Aorta (tissue), 5 donors: ENCODE measurements at places on chromosomes 1 and 21. TPM values are rescaled to one million over a fixed set of nuclear protein-coding genes. Genes with fewer than 3 reads are reported as not detected.

KRTAP6-2 gene
- total RNA-seq = not detected

TRIM17 gene
- 0.62 TPM for total RNA-seq

NGF gene
- total RNA-seq = 17.2 TPM

PLOD1 gene
- total RNA-seq = 95.9 TPM

RIIAD1 gene
- not detected for total RNA-seq

BRINP3 gene
- total RNA-seq = not detected

C1orf94 gene
- not detected for total RNA-seq

REN gene
- total RNA-seq = not detected

TPTE gene
- total RNA-seq = not detected

- no peak for DNase-seq
Observed at GRCh38 chr1:17140279-17140678, 21.0 kb upstream of the PADI2 start.

DNA sequence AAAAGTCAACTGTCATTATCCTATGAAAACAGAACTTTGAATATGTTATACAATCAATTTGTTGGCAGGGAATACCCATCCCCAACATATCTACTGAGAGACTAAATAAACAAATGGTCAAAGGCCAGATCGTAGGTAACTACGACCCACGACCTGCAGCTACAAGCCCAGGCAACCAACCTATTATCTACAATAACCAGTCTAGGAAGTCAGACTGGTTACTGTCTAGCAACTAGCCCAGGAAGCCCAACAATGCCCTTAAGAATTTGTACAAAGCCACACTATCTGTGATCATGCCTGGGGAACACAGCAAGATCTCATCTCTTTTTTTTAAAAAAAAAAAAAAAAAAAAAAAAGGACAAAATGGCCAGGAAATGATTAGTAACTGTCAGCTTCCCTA, 58.7 kb downstream of the SMYD3 start:
- DNase-seq = no peak

DNA sequence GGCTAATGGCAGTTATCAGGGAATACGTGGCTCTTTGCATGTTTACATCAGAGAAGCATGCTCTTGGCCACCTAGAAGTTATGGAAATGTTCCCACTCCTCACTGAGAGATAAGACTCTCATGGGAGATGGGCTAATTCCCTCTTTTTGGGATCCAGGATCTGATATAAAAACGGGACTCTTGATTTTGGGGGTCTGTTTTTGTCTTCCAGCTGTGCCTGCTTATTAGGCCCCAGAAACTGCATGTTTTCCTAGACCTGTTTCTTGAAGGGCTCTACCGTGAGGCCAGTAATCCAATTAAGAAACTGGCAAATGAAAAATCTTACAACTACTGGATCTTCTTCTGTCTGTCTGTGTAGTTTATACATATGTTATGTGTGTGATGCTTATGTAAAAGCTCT, 47.0 kb upstream of the PTCH2 start:
- no peak for DNase-seq

DNA sequence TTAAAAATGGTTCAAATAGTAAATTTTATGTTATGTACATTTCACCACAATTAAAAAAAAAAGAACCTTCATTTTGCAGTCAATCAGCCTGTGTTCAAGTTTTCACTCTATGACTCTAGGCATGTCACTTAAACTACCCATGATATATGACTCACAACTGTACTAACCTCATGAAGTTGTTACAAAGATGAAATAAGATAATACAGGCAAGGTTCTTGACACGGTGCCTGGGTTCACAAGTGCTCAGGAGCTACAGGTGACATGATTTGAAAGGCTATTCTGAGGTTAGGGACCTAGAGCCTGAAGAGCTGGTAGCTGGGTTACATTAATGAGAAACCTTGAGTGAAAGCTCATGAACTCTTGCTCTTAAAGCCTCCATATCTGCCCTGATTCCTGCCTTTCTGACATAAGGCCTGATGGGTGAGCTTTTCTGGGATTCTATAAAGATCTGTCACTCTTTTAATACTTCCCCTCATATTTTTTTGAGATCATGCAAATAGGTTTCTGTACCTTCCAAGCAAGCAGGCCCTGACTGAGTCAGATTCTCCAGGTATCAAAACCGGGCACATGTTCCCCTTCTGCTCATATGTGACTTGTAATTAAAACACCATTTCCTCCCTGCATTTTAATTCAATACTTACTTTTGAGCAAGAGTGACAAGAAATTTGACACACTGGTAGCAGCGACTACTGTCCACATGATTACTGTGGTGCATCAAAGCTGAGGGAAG, 34.0 kb downstream of the PCSK9 start:
- DNase-seq = no peak

DNA sequence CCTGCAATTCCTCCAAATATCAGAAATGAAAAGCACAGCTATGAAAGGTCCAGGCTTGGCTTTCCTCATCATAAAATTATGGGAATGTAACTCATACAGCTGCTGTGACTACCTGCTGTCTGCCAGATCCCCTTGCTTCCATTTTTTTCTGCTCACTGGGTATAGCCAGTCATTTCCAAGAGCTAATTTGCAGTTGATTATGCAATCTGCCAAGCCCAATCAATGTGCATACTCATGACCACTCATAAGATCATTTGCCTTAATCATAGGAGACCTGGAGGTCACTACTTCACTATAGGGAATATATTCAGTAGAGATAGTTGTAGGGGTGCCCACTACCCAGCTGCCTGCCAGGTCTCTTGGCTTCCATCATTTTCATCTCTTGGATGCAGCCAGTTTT, 417.7 kb upstream of the ZRANB2 start:
- DNase-seq = no peak

- DNase-seq = no peak
Observed at GRCh38 chr1:53683986-53684740, 54.8 kb downstream of the GLIS1 start.

GRCh38 chr1:198829944-198830343, 191.1 kb downstream of the PTPRC start:
- DNase-seq = no peak

DNA sequence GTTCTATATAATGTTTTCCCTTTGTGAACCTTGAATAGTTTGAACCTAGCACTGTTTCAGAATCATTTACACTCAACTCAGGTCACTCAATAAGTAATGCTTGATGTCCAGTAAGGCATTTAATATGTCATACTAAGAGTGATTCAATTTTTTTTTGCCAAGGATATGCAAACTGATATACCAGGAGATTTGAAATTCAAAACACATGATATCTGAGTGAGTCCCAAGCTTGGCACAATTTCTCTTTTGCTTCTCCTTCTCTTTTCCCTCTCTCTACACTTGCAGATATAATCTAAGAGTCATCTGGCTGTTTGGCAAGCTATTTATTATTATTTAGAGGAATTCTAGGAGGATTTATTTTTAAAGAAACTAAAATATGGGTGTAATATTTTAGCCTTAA, 61.6 kb upstream of the SPAG17 start:
- DNase-seq = no peak

DNA sequence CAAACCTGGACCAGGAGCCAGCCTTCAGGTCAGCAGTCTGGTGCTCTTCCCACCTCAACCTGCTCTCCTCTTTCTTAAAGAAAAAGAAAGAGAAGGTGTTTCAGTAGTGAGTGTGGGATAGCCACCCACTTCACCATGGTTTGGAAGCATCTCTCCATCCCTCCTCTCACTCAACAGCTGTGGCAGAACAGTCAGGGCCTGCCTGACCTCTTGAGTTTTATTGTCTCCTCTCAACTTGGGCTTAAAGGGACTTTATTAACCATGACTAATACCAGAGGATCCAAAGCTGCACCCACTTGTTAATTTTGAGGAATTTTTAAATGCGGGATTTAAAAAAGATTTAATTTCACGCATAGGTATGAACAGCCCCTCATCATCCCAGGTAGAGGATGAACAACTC, 570 bp upstream of the VASH2 start:
- no peak for DNase-seq

DNA sequence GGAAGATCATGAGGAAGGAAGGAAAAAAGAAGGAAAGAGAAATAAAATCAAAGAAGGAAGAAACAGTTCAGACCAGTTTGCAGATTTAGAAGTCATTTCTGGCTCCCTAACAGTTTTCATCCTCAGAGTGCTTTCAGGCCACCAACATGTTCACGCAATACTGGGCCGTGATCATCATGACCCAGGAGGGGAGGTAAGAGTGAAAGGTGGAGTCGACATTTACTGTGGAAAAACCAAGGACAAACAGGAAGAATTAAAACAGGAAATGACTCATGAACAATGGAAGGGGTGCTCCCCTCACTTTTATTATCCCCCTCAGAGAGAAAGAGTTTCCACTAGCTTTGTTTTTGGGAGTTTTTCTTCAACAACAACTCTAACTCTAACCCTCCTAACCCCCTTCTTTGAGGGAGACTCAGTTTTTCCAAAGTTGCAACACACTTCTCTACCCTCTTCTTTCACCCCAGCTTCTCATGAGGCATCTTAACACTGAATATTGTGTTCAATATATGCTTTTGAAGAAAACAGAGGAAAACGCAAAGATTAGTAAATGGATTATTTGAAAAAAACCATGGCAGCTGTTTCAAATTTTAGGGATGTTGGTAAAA, 60.4 kb downstream of the VANGL2 start:
- DNase-seq = no peak

DNA sequence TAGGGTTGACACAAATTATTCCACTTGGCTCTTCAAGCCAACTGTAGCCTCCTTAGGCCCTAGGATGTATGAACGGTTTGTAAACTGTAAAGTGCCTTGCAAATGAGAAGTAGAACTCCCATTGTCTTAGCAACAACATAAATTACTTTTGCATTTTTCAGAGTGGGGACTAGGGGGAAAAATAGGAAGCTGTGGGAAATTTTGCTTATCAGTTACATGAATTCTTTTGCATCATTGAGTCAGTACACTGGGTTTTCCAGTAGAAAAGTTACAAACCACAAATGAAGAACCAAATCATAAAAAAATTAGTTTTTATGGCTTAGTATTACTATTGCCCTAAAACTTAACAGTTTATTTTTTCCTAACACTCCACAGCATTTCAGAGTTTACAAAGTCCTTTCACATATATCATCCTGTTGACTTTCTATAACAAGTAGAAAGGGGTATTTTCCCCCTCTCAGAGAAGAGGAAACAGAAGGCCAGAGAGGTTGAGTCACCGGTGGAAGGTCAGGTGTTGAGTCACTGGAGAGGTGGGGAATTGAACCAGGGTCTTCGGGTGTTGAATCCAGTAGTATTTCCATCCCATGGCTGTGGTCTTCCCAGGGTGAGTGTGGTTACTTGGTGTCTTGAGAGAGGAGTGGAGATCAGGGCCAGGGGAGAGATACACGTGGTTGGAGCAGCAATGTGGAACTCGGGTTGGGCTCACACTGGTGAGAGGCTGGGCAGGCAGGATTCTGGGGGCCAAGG, 71.9 kb upstream of the USP24 start:
- no peak for DNase-seq

- DNase-seq = no peak
Observed at GRCh38 chr21:16536643-16537434, 807.1 kb downstream of the USP25 start.

DNA sequence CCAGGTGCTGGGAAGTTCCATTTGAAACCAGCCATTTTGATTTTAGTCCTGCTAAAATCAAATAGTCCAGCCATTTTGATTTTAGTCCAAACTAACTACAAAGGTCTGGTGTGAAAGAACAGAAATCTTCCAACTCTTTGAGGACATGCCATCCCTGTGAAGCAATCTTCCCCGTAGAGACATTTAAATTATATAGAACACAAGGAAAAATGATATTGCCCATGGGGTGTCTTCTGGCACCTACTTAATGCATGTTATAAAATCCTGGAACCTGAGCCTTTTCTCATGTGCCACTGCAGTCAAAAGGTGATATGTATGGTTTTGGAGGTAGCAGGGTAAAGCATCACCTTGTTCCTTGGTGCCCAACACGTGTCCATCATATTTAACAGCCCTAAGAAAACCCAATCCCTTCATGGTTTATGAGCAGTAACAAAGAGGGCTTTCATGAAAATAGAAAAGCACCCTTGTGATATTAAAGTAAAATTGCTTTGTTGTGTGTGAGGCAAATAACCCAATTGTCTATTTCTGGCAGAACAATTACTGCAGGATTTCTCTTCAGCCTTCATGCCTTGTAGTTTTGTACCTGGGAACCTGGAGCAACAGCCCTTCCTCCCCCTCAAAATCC, 26.3 kb downstream of the ANGPTL7 start:
- no peak for DNase-seq

DNA sequence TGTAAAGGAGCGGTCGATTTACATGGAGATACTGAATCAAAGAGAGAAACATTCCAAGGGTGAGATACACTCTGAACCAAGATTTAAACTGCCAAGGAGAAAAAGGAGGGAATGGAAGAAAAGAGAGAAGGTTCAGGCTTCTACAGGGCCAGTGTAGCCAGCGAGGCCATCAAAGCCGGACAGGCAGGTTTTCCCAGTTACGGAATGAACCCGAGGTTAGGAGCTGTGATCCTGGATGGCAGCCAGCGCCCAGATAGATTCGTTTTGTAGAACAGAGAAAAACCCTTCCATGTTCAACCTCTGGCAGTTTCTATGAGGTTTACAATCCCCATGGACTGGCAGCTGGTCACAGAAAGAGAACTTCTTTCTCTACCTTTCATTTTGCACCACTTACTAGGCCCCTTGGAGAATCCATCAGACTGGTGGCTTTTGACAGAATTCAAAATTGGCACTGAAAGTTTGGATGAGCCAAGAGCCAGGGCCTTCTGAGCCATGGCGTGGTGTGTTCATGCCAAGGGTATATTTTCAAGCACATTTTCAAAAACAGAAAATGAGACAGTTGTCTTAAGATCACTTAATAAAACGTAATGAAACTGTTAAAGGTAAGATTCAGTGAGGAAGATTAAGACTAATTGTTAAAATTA, 171.5 kb downstream of the RUNX1 start:
- no peak for DNase-seq

- DNase-seq = no peak
Observed at GRCh38 chr1:65176591-65176990, 28.6 kb downstream of the AK4 start.

DNA sequence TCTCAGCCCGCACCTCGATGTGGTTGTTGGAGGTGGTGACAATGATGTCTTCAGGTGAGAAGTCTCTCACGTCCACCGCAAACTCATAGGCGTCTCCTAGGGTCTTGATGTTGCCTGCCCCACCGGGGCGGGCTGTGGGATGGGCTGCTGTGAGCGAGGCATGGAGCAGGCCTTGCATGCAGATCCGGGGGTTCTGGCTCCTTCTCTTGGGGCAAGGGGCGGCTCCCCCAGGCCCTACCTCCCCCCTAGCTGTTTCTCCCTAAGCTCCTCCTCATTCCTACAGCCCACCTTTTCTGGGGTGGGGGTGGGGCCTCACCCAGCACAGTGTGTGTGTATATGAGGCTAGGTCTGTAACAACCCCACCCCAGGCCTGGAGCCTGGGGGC, 775 bp downstream of the HSPB7 start:
- DNase-seq = no peak
